ENCODE measurements at places on chromosomes 1 and 21.

- DNase-seq: no peak
These were observed 86.8 kb downstream of the FBXO2 start for GRCh38 chr1:11567244-11568065.

- no peak for DNase-seq
These were observed 95.2 kb downstream of the KCNJ15 start for GRCh38 chr21:38351961-38352521.

GRCh38 chr1:55898181-55898580 is 681.2 kb downstream of the PLPP3 start:
- no peak for DNase-seq

- no peak for DNase-seq
These were observed 83.3 kb downstream of the OLFML3 start for GRCh38 chr1:114062477-114063099.

DNA sequence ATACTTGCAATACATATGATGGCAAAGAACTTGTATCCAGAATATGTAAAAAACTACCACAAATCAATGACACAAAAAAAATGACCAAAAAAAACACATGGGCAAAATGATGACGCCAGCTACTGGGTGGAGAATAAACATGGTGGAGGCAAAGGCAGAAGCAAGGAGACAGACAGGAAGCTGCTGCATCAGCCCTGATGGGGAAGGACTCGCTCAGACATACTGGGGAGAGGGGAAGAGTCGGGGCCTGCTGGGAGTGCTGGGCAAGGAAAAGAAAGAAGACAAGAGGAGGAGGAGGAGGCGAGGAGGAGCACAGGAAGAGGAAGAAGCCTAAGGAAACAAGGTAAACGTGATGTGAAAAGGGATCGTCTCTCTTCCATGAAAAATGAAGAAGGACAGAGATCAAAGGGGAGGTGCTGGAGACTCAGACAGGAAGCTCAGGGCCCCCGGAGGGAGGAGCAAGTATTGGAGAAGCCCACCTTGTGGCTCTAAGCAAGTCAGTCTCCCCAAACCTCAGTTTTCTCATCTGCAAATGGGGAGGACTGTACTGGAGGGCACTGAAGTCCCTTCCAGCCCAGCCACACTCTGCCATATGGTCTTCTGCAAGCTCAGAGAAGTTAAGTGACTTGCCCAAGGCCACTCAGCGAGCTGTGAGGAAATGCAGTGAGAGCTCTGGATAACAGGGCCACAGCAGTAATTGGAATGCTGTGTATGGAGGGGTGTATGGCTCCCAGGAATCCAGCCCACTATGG is 24.2 kb downstream of the OLFML2B start:
- no peak for DNase-seq

- no peak for DNase-seq
These were observed 17.3 kb downstream of the SPSB1 start for GRCh38 chr1:9309991-9310390.

DNA sequence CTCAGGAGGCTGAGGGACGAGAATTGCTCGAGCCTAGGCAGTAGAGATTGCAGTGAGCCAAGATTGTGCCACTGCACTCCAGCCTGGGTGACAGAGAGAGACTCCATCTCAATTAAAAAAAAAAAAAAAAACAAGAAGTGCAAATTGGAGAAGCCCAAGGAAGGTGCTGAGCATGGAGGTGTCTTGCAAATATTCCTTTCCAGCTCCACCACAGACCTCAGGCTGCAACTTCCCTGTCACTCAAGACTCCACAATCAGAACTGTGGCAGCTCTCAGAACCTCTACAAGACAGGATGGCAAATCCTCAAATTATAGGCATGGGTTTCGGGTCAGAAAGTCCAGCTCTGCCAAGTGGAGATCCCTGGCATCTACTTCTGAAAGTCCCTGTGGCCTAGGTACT is 104.4 kb upstream of the TIAM1 start:
- DNase-seq: no peak

DNA sequence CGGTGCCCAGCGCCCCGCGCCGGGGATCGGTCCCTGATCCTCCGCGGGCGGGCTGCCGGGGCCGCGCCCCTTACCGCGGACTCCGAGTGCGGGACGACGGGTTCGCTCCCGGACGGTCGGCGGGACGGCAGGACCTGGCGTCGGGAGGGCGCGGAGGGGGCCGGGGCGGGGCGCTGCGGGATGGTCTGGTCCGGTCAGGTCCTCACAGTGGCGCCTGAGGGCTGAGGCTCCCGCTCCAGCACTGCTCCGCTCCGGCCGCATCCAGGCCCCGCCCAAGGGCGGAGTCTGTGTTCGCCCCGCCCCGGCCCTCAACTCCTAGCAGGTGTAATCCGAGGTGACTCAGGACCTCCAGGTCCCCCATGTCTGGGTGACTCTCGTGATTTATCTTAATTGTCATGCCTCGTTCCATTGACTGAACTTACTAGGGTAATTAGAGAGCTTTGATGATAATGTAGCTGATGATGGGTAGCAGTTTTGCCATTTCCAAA is at the start of gene RAB3B:
TSS of gene RAB3B (minus strand) at position 223 of the 488 bp plus-strand sequence. CDS start 13,583 bp downstream, outside the sequence.
- DNase-seq: peak; percentile 26

DNA sequence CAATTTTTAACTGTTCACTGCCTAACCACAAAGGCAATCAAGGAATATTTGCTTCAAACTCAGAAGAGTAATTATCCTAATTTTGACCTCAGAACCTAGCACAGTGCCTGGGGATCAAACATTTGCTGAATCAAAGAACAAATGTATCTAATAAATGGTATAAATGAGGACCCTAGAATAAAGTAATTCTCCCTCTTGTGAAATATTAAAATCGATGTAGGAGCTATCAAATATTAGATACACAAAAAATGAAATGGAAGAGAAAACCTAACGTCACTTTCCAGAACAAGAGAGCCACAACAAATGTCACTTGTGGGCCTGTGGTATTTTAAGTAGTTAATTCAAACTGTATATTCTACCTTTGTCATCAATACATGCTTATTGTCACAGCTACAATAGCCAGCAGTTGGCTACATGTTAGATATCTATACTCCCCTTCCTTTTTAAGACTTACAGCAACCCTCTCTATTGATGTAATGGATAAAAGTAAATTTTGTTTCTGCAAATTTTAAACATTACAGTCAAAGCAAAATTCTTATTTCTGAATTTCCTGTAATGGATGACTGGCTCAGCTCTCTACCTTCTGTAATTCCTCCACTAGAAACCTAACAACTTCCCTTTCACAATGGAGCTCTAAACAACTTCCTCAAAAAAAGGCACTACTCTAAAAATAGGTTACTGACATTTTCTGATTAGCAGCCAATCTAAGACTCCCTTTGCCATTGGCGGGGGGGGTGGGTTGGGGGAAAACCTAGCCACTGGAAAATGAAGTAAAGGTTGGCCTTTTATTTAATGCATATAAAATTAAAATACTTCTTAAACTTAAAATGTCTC is 37.6 kb downstream of the PUM1 start:
- no peak for DNase-seq

- no peak for DNase-seq
These were observed 5.5 kb upstream of the ACTRT2 start for GRCh38 chr1:3015744-3016143.

- no peak for DNase-seq
These were observed 200.7 kb downstream of the LHX8 start for GRCh38 chr1:75334876-75335389.

- DNase-seq: no peak
These were observed 43.4 kb downstream of the SLC45A1 start for GRCh38 chr1:8361198-8361849.

GRCh38 chr21:38914528-38915293 is 109.0 kb downstream of the ETS2 start:
- no peak for DNase-seq

- no peak for DNase-seq
These were observed 46.4 kb upstream of the ADGRL4 start for GRCh38 chr1:79052829-79053449.

DNA sequence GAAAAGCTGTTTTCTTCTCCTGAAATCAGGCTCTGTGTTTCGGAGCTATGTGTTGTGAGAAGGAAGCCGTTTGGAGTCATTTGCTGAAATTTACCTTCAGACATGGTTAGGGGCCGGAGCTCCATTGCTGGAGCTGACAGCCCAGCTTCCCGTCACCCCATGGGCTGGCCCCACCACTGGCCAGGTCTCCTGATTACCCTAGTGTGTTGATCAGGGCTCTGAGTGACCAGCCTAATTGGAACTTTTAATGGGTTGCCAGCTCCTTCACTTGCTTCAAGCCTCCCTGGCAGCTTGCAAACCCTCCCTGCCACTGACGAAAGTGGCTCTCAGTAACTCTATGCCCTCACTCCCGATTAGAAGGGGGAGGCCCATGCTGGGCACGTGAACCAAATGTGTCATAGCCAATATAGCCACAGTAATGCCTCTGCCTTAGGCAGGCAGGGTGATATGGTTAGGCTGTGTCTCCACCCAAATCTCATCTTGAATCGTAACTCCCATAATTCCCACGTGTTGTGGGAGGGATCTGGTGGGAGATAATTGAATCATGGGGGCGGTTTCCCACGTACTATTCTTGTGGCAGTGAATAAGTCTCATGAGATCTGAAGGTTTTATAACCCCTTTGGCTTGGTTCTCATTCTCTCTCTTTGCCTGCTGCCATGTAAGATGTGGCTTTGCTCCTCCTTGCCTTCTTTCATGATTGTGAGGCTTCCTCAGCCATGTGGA is 224.1 kb downstream of the TRABD2B start:
- DNase-seq: no peak

- DNase-seq: no peak
These were observed 502.5 kb upstream of the ADGRL2 start for GRCh38 chr1:81298266-81298665.

- DNase-seq: no peak
These were observed 8.6 kb downstream of the NECTIN4 start for GRCh38 chr1:161080441-161081405.

GRCh38 chr1:241229711-241230110 is 127.3 kb downstream of the RGS7 start:
- no peak for DNase-seq

DNA sequence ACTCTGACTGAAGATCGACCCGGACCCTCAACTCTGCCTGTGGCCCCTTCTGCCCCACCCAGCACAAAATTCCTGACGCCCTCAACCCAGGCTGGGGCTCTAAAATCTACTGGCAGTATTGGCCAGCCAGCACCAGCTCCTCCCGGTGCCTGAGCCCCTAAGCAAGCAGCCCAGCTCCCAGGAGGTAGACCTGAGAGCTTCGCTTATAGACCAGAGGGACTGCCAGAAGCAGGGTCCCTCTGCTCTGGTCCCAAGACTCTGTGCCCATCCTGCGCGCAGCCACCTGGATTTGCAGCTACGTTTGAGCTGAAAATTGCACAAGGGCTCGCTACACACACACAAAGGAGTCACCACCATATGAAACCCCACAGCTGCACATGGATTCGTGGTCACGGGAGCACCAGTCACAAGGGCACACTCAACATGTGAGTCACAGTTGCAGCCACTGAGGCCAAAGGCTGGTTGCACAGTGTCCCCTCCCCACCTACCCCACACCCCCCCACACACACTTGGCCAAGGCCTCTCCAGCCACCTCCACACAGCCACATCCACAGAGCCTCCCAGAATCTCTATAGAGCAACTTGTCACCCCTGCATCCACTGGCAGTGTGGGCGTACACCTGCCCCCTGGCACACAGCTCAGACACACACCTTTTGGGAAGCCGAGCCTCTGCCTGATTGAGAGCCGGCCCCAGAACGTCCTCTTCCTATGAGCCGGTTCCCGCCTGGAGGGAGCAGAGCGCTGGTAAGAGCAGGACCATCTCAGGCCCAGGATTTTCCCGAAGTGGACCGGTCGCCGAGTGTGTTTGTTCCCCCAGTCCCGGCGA is 1.1 kb upstream of the DMBX1 start:
- no peak for DNase-seq

DNA sequence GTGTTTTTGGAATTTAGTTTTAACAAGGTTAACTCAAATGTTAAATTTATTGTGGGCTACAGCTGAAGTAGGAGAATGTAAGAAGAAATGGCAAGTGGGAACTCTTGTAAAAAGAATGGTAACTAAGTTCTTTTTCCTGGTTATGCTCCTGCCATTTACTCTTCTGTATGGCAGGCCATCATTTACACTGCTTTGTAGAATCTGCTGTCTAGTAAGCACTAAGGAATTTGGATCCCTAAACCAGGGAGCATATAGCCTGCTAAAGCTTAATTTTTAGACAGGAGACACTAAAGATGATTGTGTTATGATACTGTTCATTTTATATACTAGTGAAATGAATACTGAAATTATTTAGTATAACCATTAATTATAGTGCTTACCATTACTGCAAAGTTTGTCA is 85.3 kb downstream of the CAMTA1 start:
- no peak for DNase-seq

DNA sequence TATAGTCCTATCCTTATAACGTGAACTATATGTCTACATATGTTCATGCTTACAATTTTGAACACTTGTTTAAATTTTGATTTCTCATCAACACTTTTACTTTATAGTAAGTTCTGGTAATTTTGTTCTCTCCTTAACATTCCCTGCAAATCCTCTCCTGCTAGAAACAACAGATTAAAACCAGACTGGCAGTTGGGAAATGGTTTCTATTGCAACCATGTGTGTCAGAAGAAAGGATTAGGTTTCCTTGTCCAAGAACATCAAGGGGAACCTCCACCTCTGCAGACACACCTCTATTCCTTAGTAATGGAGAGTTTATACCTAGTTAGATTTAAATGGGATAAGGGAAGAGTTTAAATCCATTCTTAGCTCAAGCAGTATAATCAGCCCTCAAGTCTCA is 3.3 kb upstream of the WARS2 start:
- DNase-seq: no peak

DNA sequence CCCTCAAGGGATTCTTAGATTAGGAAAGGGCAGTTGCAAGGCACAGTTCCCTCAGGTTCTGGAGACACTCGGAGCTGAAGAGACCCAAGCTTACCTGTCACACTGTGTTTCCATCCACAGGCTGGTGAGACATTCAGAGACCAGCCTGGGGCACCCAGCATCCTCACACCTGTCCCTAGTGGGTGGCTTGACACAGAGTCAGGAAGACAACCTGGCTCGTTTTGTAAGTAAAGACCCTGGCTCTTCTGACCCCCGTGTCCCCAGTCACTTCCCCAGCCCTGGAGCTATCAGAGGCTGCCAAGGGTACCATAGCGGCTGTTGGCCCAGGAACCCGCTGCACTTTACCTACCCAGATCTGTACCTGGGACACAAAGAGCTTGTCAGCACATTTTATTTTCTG is 409.8 kb downstream of the MATN1 start:
- DNase-seq: no peak
